Urothelium cell line (cell line): ENCODE measurements at places on chromosomes 1 and 21.

DNA sequence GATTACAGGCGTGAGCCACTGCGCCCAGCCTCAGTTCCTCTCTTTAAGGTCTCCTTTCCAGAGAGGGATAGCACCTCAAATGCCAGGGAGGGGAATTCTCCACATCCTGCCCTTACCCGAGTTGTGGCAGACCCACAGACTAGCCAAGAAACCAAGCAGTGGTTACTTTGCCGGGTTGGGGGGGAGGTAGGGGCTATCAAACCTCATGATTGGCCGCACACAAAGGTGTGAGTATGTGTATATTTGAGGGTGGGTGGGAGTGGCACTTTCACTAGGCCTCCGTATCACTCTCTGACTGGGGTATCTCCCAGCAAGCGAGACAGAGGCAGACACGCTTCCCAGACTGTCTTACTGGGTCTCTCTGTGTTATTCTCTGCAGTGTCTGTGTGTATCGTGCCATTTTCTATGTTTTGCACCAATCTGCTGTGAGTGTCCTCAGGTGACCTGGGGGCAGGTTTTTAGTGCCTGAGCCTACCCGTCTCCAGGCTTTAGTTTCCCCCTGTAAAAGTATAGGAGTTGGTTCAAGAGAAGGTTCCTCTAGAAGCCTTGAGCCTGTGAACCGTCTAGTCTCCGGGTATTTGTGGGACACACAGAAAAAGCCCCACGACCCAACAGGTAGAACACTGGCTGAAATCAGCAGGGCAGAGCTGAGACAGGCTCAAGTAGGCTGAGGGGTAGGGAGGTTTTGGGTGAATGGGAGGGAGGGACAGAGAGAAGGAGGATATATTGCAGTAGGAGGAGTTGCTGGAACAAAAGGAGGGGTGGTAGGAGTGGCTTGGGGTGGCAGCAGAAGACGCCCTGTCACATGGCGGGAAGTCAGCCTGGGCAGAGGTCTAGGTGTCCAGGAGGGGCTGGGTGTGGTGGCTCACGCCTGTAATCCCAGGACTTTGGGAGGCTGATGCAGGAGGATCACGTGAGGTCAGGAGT lies 10.3 kb downstream of the LMNA start:
- DNase-seq = no peak

DNA sequence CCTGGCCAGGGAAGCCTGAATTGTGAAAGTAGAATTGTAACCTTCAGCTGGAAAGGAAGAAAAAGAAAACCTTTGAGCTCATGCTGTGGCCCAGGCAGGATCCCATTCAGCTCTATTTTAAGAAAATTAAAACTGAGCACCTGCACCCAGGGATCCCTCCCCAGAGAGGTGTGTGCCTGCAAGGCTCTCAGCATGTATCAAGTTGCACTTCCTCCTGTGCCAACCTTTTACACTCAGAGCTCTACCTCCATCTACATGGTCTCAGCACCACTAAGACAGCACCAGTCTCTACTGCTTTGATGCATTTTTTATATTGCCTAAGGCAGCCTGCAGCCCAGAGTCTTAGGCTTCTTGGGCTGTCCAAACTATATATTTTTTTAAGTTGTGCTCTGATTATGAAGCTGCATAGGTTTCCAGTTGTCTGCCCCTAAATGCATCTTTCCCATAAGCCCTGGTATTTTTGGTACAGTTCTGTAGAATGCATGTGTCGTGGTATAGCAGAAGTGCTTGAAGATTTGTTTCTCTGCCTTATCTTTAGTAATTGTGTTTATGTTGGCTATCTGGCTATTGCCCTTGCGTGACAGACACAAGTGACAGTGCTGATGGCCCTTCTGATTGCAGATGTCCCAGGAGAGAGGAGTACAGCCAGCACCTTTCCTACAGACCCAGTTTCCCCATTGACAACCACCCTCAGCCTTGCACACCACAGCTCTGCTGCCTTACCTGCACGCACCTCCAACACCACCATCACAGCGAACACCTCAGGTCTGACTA lies 63.1 kb downstream of the PTPRC start:
- no peak for DNase-seq

DNA sequence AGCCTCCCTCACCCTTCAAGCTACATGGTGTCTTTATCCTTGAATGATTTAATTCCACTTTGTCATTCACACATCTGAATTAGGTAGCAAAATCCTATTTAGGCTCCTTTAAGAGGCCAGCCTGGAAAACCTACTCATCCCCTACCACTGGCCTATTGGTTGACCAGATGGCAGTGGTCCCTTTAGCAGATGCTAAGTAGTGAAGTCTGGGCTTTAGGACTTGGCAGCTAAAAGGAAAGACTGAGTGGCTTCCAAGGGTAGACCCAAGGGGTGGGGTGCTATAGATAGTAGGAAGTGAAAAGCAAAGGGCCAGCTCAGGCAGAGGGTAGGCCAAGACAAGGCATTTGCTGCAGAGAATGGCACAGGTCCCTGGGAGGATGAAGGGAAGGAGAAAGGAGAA lies 46.6 kb downstream of the KCNJ6 start:
- no peak for DNase-seq

- DNase-seq = no peak
Measured at GRCh38 chr21:37710546-37711285, 205.5 kb downstream of the KCNJ6 start.

- DNase-seq = no peak
Measured at GRCh38 chr1:33001282-33001681, 35.4 kb downstream of the AK2 start.

GRCh38 chr1:31394584-31395193 lies 18.3 kb upstream of the SERINC2 start:
- DNase-seq = peak; percentile 90

DNA sequence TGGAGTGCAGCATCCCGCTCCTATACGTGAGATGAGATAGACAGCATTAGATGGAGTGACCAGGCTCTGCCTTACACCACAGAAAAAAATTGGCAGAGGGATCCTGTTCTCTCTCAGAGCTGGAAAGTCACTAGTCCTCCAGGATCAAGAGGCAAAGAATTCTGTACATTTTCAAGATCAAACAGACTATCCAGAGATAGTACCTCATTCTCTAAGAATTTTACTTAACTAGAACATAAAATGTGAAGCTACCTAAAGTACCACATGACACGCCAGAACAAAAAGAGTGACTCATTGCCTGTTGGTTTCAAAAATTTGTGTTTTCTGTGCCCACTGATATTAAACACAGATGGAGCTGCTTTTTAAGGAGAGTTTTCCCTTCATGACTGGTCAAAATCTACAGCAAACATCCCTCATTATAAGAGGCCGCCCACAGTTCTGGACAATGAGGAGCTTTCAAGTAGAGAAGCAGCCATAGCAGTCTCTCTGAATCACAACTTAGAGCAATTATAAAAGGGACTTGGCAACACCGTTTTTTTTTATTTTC lies 32.3 kb downstream of the CD160 start:
- peak; percentile 53 for DNase-seq

DNA sequence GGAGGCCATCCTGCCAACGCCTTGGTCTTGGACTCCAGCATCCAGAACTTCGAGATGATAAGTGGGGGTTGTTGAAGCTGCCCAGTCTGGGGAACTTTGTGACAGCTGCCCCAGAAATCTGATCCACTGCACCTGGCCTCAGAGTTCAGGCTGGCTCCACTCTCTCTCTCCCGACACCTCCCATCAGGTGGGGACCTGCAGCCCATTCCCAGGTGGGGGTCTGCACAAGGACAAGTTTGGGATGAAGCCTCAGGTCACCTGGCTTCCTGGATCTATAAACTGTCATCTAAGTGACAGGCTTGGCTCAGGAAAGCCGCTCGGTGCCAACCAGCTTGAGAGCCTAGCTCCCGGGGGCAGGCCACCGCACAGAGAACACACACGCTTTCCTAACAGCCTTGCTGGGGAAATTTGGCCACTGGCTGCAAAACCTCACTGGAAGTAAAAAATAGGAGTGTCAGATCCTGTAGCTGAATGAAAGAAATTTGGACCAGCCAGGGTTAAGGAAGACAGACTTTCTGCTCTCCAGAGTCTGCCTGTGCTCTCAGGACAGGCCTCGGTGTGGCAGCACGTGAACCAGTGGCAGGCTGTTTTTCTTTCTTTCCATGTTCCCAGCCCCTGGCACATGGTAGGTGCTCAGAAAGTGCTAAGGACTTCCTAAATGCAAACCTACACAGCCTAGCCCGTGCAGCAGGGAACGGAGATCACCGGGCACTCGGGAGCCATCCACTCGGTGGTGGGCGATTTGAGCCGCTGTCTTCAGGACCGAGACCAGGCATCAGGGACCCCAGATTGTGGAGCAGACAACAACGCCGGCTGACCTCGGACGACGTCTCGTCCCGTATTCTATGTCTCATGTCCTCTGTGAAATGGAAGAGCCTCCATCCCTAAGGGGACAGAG lies 42.6 kb upstream of the LBR start:
- DNase-seq = no peak

DNA sequence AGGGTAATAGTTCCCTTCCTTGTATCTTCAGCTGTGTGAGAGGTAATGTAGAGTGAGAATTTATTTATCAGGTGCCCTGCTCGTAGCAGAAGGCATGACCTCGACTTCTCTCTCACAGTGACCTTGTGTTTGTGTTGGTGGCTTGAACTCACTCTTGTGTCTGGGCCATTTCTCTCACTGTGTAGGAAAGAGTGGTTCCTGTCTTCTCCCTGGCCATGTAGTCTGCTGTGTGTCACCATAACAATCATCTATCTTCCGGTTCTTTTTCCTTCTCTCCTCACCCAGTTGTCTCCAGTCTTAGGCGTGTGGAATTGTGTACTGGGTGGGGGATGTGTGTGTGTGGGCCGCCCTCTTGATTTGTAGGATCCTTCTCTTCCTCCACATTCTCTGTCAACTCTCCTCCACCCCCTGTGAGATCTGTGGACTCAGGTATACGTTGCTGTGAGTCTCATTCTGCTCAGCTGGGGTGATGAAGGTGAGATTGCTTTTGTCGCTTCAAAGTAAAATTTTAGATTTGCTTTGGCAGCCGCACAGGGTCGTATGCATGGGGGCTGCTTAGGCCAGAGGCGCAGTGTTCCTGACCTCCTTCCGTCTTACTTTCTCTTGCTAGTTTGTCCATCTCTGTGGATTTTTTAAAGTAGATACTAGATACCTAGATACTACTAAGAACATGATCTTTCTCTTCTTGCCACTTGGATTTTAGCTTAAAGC lies 31.6 kb downstream of the MAPKAPK2 start:
- DNase-seq = no peak

- no peak for DNase-seq
Measured at GRCh38 chr1:29447368-29447767, 211.0 kb downstream of the PTPRU start.

DNA sequence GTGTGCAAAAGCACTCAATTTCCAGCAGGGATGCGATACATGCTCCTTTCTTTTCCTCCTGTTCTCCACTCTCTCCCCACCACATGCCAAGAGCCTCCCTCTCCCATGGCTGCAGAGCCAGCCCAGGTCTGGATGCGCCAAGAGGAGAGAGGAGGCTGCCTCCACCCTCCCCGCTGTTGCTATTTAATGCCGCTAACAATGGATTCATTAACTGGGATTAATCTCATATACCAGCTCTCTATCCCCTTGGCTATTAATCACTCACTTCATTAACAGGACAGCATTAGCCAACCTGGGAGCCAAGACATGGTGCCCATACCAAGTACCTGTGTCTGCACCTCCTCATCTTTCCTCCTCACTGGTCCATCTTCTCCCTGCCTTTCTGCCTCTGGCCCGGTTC lies 49.1 kb upstream of the SCMH1 start:
- DNase-seq = no peak

- no peak for DNase-seq
Measured at GRCh38 chr1:44603718-44604117, 70.6 kb downstream of the TMEM53 start.

GRCh38 chr1:53371121-53371666 lies 43.3 kb upstream of the LRP8 start:
- no peak for DNase-seq

DNA sequence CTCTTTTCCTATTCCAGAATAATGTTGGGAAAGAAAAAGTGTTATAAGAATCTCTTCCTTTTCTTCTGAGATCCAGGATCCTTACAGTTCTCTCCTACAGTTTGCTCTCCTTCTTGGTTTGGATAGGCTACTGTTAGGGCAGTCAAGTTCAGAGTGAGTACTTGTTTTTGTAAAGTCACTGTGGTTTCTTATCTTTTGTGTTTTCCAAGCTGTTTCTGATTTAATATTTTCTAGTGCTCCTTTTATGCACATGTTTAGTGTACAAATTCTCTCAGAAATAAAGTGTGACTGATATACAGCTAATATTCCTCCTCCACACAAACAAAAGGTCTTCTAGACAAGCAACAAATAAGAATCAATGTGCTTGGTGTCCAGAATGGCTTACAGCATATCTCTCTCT lies 107.7 kb downstream of the BACH1 start:
- no peak for DNase-seq

GRCh38 chr1:101235216-101235695 lies 1.6 kb upstream of the S1PR1 start:
- no peak for DNase-seq

GRCh38 chr1:200707116-200707515 lies 31.6 kb upstream of the CAMSAP2 start:
- no peak for DNase-seq

GRCh38 chr1:225482421-225482950 lies 54.6 kb upstream of the LBR start:
- DNase-seq = no peak

DNA sequence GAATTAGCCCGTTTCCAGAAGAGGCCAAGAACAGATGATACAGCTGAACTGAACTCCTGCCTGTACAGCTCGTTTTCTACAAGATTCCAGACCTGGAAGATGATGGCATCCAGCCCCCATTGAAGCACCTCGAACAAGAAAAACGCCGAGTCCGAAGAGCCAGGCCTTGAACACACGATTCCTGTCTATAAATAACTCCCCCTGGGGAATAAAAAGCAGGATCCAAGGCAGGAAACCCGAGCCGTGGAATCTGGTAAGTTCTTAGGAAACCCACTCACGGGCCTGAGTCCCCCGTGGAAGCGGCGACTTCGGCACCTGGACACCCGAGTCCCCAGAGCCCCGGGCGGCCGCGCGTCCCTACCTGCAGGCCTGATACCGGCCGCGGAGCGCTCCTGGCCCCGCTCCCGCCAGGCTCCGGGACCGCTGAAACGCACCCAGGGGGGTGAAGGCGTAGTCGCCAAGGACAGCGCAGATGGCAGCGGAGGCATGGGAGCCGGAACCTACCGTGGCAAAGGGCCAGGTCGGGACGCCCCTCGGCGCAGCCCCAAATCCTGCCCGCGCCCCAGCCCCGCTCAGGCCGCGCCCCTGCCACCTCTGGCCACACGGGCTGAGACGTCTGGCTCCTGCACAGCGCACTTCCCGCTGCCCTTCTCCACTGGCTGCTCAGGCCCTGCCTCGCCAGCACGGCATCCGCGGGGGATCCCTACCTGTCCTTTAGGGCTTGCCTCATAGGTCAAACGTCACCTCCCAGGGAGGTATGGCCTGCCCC lies 14.0 kb upstream of the HLCS start:
- DNase-seq = no peak

DNA sequence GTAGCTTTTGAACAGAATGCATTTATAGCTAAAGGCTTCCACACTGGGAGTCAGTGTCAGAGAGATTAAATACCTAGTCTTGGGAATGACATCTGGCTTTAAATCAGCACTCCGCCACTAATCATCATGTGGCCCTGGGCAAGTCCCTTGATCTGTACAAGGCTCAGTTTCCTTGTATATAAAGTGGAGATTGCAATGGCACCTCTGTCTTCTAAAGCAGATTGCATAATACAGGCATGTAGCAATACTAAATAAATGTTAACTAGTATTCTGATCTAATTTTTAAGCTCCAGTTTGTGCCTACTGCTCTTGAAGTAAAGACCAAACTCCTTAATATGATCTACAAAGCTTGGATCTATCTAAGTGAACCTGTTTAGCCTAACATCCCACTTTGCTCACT lies 249.4 kb downstream of the PLPP3 start:
- no peak for DNase-seq

GRCh38 chr1:43233631-43234030 lies 36.2 kb upstream of the TMEM125 start:
- DNase-seq = no peak
